Lung (tissue), 17 donors: ENCODE measurements at places on chromosomes 3 and 15. TPM values are rescaled to one million over a fixed set of nuclear protein-coding genes. Genes with fewer than 3 reads are reported as not detected.

DNA sequence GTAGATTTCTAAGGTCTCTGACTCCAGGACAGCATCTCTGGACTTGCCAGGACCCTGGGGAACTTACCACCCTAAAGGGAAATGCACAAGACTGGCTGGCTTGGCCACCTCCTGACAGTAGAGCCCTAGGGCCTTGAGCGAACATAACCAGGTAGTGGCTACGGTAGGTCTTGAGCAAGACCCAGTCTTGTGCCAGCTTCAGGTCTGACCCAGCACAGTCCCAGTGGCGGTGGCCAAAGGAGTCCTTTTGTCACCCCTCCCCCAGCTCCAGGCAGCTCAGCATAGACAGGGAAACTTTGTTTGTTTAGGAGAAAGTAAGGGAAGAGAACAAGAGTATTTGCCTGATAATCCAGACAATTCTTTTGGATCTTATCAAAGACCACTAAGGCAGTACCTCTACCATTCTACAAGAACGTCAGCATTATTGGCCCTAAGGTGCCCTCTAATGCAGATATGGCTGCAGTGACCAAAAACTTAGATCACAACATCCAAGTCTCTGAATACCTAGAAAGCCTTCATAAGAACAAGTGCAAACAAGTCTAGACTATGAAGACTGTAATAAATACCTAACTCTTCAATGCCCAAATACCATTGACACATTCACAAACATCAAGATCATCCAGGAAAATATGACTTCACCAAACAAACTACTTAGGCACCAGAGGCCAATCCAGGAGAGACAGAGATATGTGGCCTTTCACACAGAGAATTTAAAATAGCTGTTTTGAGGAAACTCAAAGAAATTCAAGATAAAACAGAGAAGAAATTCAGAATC lies 38.7 kb upstream of the FBN1 start:
- no peak overlapping the region for H3K27ac ChIP-seq
- H3K27me3 ChIP-seq, result no peaks in the 10 kb centered on the region
- no peaks in the 10 kb centered on the region for H3K36me3 ChIP-seq

DNA sequence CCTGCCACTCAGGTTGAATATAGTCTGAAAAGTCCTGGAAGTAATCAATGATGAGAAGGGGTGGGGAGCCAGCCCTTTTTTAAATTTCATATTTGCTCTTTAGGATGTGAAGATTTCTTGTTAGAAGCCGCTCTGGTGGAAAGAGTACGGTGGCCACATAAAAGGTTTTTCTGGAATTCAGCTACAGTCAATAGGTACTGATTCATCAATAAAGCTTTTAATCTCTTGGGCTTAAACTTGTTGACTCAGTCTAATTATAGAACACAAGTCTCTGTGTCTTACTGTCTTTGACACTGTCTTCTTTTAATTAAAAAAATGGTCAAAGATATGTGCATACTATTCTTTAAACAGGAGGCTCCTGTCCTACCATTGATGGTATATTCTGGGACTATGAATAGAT lies 99.9 kb upstream of the TP63 start:
- no peak overlapping the region for H3K27ac ChIP-seq
- H3K36me3 ChIP-seq, result no peaks in the 10 kb centered on the region
- no peak for DNase-seq
- H3K4me1 ChIP-seq, result no peaks in the 10 kb centered on the region
- H3K4me3 ChIP-seq, result no peak overlapping the region
- H3K27me3 ChIP-seq, result no peaks in the 10 kb centered on the region

DNA sequence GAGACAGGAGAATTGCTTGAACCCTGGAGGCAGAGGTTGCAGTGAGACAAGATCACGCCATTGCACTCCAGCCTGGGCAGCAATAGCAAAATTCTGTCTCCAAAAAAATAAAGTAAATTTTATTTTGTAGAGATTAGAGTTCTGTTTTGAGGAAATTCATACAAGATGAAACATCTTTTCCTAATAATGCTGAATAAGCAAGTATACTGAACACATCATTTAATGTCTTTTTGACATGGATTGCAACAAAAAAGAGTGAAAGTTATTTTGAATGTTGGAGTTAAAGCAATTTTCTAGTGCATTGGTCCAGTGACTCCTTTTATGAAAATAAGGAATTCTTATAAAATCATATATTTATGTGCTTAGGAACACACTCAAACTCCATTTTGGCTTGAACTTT lies 20.5 kb downstream of the LCTL start:
- H3K27ac ChIP-seq, result no peak overlapping the region
- no peak for DNase-seq
- no peaks in the 10 kb centered on the region for H3K27me3 ChIP-seq

GRCh38 chr3:31853580-31853979 lies 127.5 kb downstream of the OSBPL10 start:
- H3K4me1 ChIP-seq, result no peaks in the 10 kb centered on the region
- DNase-seq, result no peak
- no peak overlapping the region for H3K4me3 ChIP-seq
- H3K27me3 ChIP-seq, result no peaks in the 10 kb centered on the region

TLE3 gene
- 74.4 TPM for total RNA-seq

- DNase-seq, result peak; percentile 77
- peak within 1 kb of the TSS; percentile 68 for H3K27ac ChIP-seq
- no peaks in the 10 kb centered on the region for H3K36me3 ChIP-seq
- H3K4me1 ChIP-seq, result peaks cover 4% of the 10 kb centered on the region
- H3K4me3 ChIP-seq, result peak within 1 kb of the TSS; percentile 63
- H3K27me3 ChIP-seq, result no peaks in the 10 kb centered on the region
These were observed at the start of gene SLC30A4 for GRCh38 chr15:45522328-45523165. Gene SLC30A4, minus strand, starts transcription at chr15:45522755. Its CDS starts 401 bp downstream, at chr15:45522354.

- H3K36me3 ChIP-seq, result peaks cover 41% of the 10 kb centered on the region
- H3K4me3 ChIP-seq, result no peak overlapping the region
- H3K27ac ChIP-seq, result no peak overlapping the region
- no peak for DNase-seq
These were observed 92.8 kb downstream of the DUT start for GRCh38 chr15:48423896-48424475.

DNA sequence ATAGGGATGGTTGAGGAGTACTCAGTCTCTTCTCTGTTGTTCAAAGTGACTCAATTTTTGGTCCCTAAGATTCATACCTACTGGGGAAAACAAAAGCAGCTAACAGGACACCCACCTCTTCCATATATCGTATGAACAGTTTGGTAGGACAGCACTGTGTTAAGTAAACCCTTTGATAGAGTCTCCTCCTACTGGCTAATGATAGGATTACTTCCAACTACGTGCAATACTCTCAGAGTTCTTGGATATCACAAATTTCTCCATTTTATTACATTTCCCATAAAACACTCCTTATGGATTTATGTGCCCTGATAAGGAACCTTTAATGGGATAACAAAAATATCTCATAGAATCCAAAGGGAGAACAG lies 200.2 kb upstream of the GOLGA6L4 start:
- no peaks in the 10 kb centered on the region for H3K36me3 ChIP-seq
- peak; percentile 76 for DNase-seq
- H3K27me3 ChIP-seq, result no peaks in the 10 kb centered on the region

GRCh38 chr3:45976191-45977091 lies 19.2 kb downstream of the FYCO1 start:
- peaks cover 33% of the 10 kb centered on the region for H3K36me3 ChIP-seq
- no peak overlapping the region for H3K4me3 ChIP-seq
- no peaks in the 10 kb centered on the region for H3K27me3 ChIP-seq
- peak overlapping the region; percentile 64 for H3K27ac ChIP-seq
- peaks cover 7% of the 10 kb centered on the region for H3K4me1 ChIP-seq
- DNase-seq, result no peak

- H3K4me3 ChIP-seq, result peak within 1 kb of the TSS; percentile 62
- no peaks in the 10 kb centered on the region for H3K27me3 ChIP-seq
- peak; percentile 99 for DNase-seq
- no peaks in the 10 kb centered on the region for H3K36me3 ChIP-seq
- peak within 1 kb of the TSS; percentile 94 for H3K27ac ChIP-seq
These were observed at the start of gene HDAC11 for GRCh38 chr3:13479582-13480339. Gene HDAC11, plus strand, starts transcription at chr3:13480306. Its CDS starts 42 bp downstream, at chr3:13480348.
